ENCODE measurements at places on chromosomes 6 and 20.

GRCh38 chr6:45630801-45631200 is 253.1 kb upstream of the SUPT3H start:
- DNase-seq = no peak

DNA sequence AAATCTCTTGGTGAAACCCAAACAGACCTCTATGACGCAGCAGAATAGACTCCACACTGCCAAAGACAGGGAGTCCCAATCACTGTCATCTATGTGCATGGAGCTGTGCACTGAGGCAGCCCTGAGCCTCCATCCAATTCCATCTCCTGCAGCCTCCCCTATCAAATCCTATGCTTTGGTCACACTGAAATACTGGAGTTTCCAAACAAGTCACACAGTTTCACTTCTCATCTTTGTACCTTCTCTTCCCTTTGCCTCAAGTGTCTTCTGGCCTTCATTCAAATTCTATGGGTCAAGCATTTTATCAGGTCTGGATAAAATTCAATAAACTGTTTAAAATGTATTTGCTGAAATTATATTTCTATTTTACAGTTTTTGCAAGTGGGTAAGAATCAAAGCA is 38.5 kb downstream of the FBXL4 start:
- no peak for DNase-seq

DNA sequence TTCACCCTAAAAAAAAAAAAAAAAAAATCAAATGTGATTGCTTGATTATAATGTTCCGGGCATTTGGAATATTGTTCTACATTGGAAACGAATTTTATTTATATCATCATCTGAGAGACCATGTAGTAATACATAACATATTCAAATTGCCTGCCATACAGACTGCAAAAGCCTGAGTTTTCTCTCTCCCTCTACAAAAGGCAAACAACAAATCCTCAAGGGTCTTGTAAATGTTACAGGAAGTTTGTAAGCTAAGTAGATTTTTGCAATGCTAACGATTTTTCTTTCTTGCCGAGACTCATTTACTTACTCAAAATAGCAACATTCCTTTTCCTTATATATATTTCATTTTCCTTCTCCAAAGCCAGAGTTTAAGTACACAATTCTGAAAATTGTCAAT is 49.0 kb upstream of the HTR1E start:
- no peak for DNase-seq

GRCh38 chr6:24113891-24114290 is 12.1 kb upstream of the NRSN1 start:
- no peak for DNase-seq

DNA sequence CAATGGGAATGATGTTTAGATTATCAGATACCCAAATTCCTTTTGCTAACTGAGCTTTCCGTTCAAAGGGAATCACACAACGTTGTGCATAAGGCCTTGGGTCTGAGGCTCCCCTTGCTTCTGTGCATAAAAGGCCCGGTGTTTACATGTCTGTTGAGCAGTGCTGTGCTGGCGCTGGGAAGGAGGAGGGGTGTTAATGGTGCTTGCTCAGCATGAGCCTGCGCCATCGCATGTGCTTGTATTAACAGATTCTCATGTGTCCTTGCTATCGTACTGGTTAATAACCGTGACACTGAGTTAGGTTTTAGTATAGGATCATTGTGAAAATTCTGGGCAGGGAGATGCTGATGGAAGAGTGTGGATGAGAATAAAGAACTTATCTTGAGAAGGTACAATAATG is 62.3 kb upstream of the TRAF3IP2 start:
- DNase-seq = no peak

DNA sequence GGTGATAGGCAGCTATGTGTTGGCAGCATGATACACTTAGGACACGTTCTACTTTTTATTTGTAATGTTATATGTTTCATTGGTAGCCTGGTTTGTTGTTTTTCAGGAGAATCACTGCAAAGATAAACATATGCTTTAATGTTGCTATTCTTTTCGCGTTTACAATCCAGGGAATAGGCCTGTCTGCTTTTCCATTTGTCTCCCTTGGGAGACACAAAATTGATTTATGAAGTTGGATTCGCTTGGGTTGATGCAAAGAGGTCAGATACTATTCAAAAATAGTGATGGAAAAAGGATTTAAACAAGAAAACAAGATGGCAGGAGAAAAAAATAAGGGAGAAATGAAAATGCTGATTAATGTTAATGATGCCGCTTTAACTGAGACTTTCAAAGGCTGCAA is 179.5 kb upstream of the SOX4 start:
- DNase-seq = no peak

DNA sequence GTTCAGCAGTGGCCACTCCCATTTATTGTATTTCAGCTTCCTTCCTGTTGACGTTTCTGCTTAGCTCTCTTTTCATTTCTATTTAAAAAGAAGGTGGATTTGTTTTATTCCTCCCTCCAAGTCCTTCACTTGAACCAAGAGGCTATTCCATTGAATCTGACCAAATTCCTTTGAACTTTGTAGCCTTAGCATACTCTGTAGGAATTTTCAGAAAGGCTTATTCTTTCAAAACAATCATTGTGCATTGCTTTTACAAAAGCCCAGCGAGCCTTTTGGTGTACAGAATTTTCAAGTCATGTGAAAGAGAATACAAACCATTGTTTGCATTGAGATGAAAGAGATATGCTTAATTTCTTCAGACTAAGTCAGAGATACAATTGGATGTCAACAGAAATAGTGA is 151.0 kb upstream of the INSM1 start:
- no peak for DNase-seq

DNA sequence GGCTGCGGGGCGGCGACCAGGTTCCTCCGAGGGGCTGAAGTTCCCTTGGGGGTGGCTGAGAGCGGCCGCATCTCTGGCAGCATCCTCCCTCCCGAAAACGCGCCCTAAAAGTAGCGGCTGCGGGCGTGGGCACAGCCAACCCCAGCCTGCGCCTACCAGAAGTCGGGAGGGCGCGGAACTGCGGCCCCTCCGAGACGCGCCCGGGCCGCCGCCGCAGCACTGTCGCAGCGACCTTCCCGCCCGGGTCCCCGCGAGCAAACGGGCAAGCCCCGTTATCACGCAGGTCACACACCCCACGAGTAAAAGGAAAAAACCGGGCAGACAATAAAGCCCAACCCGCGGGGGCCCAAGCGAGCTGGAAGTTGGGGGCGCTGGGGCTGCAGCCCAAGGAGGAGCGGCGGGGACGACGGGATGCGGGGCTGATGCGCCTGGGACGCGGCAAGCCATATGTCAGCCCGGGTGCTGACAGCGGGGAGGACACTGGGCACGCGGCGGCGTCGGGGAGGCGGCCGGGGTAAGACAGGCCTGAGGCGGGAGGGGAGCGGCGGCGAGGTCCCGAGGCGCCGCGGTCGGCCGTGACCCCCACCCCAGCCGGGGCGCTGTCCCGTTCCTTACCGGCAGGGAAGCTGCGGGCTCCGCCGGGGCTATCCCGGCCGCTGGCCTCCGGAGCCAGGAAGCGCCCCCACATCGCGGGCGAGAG is 659 bp downstream of the CEP85L start:
- peak; percentile 33 for DNase-seq

DNA sequence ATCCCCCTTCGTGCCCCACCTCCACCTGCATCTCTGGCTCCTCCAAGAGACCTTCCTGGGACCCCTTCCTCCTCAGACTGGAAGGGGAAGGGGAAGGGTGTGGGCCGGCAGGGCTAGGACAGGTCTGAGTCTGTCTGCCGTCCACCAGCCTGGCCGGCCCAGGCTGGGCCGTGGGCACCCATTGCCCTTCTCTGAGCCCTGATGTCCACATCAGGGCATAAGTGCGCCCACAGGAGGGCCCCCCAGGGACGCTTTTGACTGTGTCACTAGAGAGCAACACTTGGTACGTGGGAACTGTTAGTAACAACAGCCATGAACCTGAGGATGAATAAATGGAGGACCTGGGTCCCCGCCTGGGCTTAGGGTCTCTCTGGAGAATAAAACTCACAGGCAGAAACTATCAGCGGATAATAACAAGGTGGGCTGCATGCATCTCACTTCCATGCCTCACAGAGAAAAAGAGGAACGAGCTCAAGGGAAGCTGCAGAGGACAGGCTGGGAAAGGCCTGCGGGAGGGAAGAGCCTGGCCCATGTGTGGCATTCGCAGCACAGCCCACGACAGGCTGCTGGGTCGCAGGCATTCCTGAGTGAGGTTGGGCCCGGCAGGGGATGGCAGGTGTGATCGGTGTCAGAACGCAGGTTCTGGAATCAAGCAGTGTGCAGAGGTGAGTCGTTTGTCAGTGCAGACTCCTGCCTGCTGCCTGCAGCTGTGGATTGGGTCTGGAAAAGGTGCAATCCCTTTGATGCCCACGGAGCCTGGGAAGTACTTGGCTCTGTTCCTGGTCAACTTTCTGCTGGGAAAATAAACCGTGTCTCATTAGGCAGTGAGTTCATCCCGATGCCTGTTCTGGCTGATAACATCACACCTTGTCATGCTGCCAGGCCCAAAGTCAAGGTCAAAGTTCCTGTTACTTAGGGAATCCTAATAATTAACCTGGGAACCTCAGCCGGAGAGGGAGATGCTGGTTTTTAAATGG is 60.9 kb downstream of the BCAS4 start:
- DNase-seq = no peak

DNA sequence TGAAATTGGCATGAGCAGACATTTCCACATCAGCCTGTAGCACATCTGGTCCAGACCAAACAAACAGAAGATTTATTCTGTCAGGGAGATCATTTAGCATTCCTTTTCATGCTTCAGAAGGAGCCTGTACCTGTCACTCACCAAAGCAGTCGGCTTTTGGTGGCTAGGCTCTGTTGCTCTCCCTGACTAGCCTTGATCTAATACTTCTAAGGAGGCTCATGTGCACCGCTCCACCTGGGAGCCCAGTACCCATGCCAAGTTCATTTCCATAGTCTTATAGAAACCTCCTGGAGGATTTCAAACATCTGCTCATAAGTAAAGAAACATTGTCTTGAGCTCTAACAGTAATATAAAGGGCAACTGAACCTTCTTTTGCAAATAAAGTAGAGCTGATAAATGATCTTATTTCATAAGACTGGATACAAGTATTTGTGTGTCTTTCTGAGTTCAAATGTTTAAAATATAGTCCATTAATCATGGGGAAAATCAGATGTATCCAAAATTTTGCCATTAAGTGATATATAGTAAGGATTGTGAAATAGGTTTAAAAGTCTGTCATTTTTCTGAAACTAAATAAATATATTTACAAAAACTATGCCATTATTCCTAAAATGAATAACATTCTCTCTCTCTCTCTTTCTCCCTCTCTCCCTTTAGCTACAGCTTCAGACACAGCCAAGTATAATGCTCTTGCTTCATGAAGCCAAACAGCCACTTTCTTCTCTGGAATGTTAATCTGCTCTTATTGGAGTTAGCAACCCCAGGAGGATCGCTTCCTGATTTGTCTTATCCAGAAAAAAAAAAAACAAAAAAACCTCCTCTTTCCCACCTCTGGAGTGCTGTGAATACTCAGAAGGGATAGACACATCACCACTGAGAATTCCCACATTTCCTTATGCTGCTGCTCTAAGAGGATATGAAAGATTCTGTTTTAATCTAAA is 192.7 kb upstream of the TFAP2D start:
- DNase-seq = no peak

DNA sequence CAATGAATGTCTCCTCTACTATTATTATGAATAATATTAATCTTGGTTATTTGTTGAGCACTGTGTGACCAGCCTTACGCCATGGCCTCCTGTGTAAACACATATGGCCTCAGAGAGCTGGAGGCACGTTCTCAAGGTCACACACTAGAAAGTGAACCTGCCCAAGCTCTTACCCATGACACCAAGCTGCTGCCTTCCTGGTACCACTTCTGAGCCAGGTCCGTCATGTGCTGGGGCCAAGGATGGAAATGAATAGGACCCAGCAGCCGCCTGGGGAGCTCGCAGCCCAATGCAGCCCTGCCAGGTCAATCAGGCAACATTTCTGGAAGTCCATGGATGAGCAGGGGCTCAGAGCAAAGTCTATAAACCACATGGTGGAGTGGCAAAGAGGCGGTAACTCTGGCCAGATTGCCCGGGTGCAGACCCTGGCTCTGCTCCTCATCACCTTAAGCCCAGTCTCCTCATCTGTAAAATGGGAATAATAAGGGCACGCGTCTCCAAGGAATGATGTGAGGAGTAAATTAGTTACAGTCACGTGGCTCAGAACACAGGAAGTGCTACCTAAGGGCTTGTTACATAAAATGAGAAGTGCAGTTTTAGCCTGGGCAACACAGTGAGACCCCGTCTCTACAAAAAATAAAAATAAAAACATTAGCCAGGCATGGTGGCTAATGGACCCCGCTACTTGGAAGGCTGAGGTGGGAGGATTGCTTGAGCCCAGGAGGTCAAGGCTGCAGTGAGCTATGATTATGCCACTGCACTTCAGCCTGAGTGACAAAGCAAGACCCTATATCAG is 61.5 kb downstream of the JPH2 start:
- DNase-seq = no peak

DNA sequence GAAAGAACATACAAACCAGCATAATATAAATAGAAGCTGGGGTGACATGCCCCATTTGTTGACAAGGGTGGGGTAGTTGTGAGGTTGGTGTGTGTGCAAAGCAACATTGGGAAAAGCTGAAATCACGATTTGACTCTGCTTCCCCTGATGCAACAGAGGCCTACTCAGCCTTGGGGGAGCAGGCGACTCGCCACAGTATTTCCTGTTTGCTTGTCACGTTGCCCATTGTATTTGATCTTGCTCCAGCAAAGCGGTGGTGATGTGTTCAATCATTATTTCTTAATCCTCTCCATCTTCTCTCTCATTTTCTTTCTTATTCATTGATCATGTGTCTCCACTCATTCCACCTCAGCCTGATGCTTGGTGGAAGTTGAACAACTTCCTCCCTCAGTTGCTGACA is 165.8 kb upstream of the CITED2 start:
- DNase-seq = peak; percentile 16

DNA sequence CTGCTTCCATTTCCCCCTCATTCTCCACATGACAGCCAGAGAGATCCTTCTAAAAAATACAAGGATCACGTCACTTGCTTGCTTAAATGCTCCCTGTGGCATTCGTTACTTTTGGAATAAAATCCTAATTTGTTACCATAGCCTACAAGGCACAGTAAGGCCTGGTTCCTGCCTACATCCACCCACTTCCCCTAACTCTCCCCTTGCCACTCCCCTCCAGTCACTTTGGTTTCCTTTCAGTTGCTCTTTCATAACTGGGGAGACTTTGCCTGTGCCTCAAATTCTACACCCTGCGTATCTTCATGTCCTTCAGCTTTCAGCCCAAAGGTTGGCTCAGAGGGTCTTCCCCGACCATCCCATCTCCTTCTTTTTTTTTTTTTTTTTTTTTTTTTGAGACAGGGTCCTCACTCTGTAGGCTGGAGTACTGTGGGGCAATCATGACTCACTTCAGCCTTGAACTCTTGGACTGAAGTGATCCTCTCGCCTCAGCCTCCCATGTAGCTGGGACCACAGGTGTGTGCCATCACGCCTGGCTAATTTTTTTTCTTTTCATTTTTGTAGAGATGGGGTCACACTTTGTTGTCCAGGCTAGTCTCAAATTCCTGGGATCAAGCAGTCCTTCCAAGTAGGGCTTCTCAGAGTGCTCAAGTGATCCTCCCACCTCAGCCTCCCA is 12.5 kb downstream of the ID1 start:
- DNase-seq = no peak

Data from stimulated activated CD8-positive, alpha-beta memory T cell treated with anti-CD3 and anti-CD28 coated beads, Interleukin-4, amount 100 ng/mL, for 24 hours (primary cell).